ENCODE measurements at places on chromosomes 2 and 18. TPM values are rescaled to one million over a fixed set of nuclear protein-coding genes. Genes with fewer than 3 reads are reported as not detected.

The SCN7A gene
- 0.19 TPM for total RNA-seq

The RESP18 gene
- not detected for total RNA-seq

The CCBE1 gene
- 4.4 TPM for total RNA-seq

- no peak for DNase-seq
Measured at GRCh38 chr18:364256-364826, 96.5 kb upstream of the THOC1 start.

GRCh38 chr2:69456950-69457445, 19.8 kb upstream of the NFU1 start:
- no peak for DNase-seq

GRCh38 chr2:191646163-191646902, 31.6 kb upstream of the NABP1 start:
- no peak for DNase-seq

Data from H1 (cell line).